H1 (cell line): ENCODE measurements at places on chromosomes 2 and 18. TPM values are rescaled to one million over a fixed set of nuclear protein-coding genes. Genes with fewer than 3 reads are reported as not detected.

Gene POMC
- total RNA-seq: 1.7 and 2.2 TPM in 2 replicates

Gene HOXD9
- not detected in 2 replicates for total RNA-seq

Gene CHAC2
- total RNA-seq: 11.2 and 11.7 TPM in 2 replicates

Gene ST8SIA5
- total RNA-seq: 6.3 and 7.0 TPM in 2 replicates

Gene MOGAT1
- 0.31 and 0.67 TPM in 2 replicates for total RNA-seq

Gene PROKR1
- 3.9 and 4.0 TPM in 2 replicates for total RNA-seq

Gene CRYGC
- not detected in 2 replicates for total RNA-seq

Gene FN1
- 109 and 116 TPM in 2 replicates for total RNA-seq

Gene IL1R1
- 0.34 and 0.46 TPM in 2 replicates for total RNA-seq

Gene C2orf69
- total RNA-seq: 32.0 and 32.3 TPM in 2 replicates

Gene MAL
- total RNA-seq: not detected in 2 replicates

Gene MC4R
- not detected in 2 replicates for total RNA-seq
